ENCODE measurements at places on chromosomes 16 and 17.
A peak's percentile ranks its signal among the peaks of the same experiment; 100 is the strongest.

- DNase-seq: no peak
Observed at GRCh38 chr16:1812732-1813163, 13.9 kb downstream of the HAGH start.

- no peak for DNase-seq
Observed at GRCh38 chr16:56773532-56773931, 43.6 kb downstream of the NUP93 start.

DNA sequence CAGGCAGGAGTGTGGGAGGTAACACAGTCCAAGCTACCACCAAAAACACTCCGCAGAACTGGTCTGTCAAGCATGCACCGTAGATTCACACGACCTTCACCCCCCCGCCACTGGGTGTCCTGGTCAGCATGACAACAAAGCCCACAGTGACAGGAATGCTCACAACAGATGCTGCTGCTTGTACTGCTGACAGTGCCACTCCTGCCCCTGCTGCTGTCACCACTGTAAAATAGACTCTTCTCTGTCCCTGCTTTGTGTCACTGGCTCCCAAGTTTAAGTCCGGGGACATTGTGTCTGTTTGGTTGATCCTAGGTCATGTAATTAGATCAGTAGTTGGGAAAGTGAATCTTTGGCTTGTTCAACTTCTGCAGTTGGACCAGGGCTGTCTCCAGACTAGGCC is 7.0 kb upstream of the ODF4 start:
- no peak for DNase-seq

DNA sequence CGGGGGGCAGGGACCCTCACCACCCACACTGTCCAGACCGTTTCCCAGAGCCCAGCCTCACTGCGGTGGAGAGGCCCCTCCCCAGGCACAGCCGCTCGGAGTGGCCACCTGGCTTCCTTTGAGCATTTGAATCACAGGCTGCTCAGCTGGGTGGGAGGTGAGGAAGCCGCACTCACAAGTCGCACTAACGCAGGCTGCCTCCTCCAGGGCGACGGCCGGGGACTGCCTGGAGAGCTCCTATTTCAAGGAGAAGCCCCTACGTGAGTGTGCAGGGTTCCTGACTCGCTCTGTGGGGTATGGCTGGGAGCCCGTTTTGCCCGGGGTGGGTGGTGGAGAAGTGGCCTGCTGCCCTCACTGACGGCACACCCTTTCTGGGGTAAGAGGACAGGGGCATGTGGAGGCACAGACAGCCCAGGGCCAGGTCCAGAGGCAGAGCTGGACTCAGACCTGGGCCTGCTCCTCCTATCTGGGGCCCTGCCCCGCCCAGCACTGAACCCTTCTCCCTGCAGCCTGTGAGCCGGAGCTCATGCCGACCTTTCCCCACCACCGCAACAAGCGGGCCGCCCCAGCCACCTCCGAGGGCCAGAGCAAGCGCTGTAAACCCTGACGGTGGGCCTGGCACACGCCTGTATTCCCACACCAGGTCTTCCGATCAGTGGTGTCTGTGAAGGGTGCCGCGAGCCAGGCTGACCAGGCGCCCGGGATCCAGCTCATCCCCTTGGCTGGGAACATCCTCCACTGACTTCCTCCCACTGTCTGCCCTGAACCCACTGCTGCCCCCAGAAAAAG is 6.2 kb downstream of the SPATA2L start:
- DNase-seq: no peak

DNA sequence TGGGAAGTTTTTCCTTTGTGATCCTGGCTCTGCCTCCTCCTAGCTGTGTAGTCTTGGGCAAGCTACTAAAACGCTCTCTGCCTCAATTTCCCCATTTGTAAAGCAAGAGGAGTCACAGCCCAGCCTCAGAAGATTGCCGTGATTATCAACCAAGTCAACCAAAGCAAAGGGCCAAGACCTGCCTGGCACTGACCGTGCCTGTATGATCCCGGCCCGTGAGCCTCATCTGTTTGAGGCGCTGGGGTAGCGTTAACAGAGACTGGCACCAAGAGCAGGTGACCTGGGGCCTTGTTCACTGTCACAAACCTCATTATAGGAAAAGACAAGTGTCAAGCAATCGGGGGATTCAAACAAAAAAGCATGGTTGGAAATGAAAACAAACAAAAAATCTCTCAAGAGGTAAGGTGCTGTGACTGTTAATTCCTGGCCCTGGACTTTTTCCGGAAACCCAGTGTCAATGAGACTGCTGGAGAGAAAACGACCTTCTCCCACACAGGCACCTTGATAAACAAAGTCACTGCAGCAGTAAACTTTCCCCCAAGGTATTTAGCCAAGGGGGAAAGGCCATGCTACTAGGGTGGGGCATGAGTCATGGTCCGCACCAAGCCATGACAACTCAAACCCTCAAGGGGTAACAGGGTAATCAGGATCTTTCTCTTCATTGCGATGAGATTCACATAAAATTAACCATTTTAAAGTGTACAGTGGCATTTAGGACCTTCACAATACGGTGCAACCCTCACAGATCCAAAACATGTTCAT is 5.4 kb downstream of the MEAK7 start:
- no peak for DNase-seq

GRCh38 chr16:29154676-29155121 is 169.8 kb downstream of the LAT start:
- DNase-seq: no peak

DNA sequence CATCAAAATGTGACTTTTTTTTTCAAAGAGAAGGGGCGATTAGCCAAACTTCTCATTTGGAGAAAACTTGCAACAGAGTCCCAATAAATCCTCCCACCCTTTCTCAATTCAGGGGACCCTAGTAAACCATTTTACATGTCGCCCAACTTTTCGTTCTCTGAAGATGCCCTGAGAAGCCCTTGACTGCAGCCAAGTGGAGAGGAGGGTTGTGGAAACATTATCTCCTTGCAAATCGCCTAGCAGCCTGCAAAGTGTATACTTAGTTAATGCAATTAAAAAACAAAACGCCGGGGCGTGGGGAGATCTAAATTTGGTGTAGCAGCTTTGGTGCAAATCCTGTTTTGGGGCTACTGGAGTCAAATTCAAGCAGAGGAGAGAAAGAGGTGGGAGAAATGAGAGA is 1.2 kb upstream of the SHISA9 start:
- DNase-seq: no peak

DNA sequence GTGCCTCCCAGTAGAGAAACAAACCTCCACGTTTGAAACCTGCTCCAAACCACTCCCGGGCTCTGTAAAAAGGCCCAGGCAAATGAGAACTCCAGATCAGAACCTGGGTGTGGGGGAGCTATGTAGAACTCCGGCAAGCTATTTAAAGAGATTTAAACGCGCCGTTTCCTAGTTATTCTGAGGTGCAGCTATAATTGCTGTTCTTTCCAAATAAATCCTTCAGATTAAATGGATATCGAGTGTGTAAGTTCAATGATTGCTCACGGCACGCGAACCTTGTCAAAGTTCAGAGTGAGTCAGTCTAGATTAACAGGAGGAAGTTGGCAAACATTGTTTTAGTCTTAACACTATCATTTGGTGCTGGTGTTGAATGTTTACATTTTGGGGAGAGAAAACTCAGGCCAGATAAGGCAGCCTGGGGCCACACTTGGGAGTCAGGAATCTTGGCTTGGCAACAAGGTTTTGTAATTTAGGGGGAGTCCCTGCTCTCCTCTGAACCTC is 92.9 kb upstream of the SALL1 start:
- no peak for DNase-seq

DNA sequence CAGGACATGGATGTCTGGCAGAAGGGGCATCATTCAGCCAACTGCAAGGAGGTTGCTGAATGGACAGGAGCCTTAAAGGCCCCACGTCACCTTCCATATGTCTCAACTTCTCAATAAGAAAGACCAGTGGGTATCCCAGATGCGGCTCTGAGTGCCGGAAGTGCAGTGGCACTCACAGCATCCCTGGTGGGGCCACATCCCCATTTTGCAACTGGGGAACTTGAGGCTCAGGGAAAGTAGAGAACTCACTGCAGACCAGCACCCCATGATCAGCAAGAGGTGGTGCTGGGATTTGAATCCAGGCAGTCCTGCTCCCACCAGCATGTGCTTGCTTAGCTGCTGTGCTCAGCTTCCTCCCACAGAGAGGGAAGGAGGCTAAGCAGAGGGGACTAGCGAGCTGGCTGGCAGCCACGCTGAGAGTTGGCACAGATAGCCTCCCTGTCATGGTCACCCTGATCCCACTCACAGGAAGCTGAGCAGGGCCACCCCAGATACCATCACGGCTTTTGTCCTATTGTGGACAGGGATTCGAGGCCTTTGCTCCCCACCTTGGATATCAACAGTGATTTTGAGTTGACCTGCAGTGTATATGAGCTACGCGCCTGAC is 294.2 kb upstream of the FOXF1 start:
- DNase-seq: no peak

GRCh38 chr17:48816774-48817590 is at the start of gene TTLL6:
Gene TTLL6, minus strand, starts transcription at chr17:48817229. Its CDS starts 157 bp downstream, at chr17:48817072.
- DNase-seq: peak; percentile 69

DNA sequence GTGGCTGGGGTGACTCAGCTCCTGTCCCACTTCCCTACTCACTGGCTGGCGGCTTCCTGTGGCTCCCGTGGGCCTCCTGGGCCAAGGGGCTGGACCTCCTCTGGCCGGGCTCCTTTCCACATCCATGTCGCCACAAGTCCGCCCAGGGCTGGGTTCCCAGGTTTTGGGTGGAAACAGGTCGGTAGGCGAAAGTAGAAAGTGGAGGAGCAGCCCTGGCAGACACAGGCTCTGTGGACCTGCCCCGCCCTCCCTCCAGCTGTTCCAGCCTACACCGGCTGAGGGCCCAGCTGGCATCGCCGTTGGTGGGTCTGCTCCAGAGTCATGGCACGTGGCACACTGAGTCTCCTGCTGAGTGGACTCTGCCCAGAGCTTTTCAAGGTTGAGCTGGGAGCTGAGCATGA is 28.7 kb downstream of the GSE1 start:
- no peak for DNase-seq

DNA sequence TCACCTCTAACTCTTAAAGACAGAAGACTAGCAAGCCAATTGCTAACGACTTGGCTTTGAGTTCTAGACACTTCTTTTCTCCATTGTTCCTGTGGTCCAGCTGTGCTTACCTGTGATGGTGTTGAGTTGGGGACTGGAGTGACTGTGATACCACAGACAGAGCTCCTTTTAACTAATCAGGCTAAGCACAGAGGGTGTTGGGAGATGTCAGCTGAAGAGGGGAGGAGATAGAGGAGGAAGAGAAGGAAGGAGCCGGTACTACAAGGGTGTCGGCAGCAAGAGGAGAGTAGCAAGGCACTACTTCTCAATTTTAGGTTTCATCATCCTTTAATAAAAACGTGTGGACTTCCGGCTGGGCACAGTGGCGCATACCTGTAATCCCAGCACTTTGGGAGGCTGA is 5.1 kb upstream of the MYO1D start:
- no peak for DNase-seq

- no peak for DNase-seq
Observed at GRCh38 chr17:30132615-30133014, 16.0 kb downstream of the NSRP1 start.

All from GM12892 (cell line).